ENCODE measurements at places on chromosomes 11 and 22.

GRCh38 chr11:123700772-123701171 lies 40.7 kb downstream of the ZNF202 start:
- DNase-seq, result no peak

GRCh38 chr22:23774922-23775436 lies 2.3 kb downstream of the MMP11 start:
- DNase-seq, result no peak

GRCh38 chr11:45225277-45225676 lies 60.9 kb downstream of the SYT13 start:
- no peak for DNase-seq

DNA sequence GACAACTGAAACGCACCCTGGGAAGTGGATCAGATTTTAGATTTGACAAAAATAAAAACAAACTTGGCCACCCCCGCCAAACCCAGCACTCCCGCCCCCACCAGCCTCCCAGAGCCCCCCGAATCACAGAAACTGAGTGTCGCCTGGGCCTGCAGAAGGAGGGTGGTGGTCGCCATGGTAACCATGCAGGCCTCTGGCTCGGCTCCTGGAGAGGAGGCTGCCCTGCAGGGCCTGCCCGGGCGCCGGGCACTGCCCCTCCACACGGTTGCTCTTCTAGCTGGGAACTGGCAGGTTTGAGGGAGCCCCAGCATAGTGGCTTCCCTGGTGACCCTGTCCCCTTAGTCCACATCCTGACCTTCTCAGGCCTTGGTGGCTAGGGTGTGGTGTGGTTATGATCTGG lies 19.3 kb downstream of the CACNA1I start:
- no peak for DNase-seq

DNA sequence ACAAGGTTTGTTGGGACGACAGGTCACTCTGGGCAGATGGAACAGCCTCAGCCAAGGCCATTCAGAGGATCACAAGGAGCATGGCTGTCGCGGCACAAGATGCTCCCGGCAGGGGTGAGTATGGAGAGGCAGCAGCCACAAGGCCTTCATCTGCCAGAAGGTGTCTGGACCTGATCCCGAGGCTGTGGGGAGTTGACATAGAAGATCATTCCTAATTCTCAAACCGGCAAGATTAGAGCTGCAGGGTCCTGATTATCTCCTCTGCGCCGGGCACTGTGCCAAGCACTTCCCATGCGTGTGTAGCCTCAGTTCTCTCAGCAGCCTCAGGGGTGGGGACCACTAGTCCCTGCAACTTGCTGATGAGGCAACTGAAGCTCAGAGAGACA lies 32.3 kb upstream of the RFPL3 start:
- DNase-seq, result peak; percentile 13

Measured in RPMI8226 (cell line).